HFF-Myc (cell line): ENCODE measurements at places on chromosomes 16 and 17.

- DNase-seq, result no peak
These were observed 451.1 kb downstream of the HS3ST3B1 start for GRCh38 chr17:14752011-14752410.

DNA sequence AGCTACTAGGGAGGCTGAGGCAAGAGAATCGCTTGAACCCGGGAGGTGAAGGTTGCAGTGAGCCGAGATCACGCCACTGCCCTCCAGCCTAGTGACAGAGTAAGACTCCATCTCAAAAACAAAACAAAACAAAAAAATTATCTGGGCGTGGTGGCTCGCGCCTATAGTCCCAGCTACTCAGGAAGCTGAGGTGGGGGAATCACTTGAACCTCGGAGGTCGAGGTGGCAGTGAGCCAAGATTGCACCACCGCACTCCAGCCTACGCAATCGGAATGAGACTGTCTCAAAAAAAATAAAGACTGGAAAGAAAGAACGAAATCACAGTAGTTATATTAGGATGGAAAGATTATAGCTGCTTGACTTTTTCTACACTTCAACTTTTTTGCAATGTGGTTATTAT is 18.9 kb downstream of the COG1 start:
- DNase-seq, result no peak

DNA sequence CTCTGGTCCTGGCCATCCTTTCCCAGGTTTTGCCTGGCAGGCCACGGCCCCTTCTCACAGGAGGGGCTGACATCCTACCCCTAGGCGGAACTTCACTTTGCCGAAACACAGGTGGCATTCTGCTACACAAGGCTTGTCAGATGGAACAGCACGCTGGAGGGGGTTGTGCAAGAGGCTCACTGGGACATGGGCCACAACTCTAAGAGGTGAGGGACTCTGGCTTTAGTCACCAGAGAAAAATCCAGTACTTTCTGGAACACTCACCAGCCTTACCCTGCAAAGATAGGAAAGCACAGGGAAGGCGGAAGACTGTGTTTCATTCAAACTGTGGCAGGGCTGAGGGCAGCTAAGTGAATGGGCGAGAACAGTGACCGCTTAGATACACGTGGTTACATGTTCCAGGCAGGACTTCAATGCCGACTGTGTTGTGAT is 18.3 kb downstream of the CDC42EP4 start:
- no peak for DNase-seq

- DNase-seq, result peak; percentile 56
These were observed 20.7 kb downstream of the ADAP2 start for GRCh38 chr17:30942308-30943079.

DNA sequence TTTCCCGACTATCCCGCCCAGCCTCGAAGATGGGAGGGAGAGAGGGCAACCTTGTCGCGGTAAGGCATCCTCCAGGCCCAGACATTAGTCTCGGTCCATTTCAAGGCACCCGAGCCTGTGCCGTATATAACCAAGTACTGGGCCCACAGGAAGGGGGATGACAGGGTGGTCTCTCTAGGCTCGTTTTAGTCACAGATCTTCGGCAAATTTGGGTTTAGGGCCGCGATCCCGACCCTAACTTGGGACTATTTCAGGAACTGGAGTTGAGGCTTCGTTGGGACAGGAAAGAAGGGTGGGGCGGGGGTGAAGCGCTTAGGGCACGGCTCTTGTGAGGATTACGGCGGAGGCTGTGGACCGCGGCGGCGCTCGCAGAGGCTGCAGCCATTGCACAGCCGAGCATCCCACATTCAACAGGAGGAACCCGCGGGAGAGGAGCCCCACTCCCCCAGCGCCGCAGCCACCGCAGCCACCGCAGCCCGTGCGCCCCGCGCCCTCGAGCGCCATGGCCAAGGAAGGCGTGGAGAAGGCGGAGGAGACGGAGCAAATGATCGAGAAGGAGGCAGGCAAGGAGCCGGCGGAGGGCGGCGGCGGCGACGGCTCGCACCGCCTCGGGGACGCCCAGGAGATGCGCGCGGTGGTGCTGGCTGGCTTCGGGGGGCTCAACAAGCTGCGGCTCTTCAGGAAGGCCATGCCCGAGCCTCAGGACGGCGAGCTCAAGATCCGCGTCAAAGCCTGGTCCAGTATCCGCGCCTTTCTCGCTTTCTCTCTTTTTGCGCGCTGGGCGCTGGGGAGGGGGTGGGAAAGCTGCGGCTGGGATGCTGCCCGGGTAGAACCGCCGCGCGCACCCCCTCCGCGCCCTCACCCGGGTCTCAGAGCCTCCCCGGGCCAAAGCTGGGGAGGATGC is at the start of gene VAT1L:
Gene VAT1L, plus strand, starts transcription at position 384 of the 904 bp plus-strand sequence. Its CDS starts 119 bp downstream, at position 503.
- no peak for DNase-seq

DNA sequence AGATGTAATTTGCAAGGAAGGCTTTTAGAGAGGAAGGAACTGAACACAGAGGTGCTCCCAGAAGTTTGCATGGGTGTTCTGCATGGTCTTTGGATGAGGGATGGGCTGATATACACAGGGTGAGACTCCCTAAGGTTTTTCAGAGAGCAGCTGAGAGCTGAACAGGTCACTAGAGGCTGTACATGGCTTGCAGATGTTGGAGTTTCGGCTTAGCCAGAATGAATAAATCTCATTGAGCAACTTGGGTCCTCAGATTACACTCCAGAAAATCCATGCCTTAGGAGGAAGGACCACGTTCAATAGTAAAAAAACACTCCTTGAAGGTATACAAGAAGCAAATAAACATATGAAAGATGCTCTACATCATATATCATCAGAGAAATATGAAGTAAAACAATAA is 7.5 kb upstream of the ITGB3 start:
- DNase-seq, result no peak

- no peak for DNase-seq
These were observed 686.8 kb upstream of the KIF2B start for GRCh38 chr17:53135969-53136368.

DNA sequence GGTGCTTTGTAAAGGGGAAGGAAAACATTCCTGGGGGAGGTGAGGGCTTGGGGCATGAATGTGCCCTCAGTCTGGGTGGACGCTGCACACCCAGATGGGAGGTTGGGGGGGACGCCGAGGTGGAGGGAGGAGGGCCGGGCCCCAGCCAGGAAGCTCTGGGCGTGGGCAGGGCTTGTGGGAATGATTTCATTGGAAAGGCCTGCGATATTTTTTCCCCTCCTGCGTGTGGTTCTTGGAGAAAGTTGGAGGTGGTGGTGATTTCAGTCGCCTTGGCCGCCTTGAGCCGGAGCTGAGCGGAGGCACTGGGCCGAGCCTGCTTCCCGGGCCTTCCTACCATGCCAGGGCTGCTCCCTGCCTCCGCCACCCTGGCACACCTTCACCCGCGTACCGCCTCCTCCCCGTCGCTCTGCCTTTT is 26.4 kb upstream of the CLEC18A start:
- DNase-seq, result no peak

DNA sequence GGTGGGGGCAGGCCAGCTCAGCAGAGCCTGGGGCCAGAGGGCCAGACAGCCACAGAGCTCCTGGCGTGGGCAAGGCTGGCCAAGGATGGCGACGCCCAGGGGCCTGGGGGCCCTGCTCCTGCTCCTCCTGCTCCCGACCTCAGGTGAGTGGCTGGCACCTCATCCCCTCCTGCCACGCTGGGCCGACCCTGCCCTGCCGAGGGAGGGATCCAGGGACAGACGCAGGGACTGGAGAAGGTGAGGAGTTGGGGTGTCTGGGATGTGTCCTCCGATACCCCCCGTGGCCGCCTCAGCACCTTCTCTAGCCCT is at the start of gene ADGRG3:
Gene ADGRG3, plus strand, starts transcription at position 44 of the 309 bp plus-strand sequence. Its CDS starts 42 bp downstream, at position 86.
- DNase-seq, result no peak

- no peak for DNase-seq
These were observed 681 bp downstream of the USP43 start for GRCh38 chr17:9645851-9646545.

DNA sequence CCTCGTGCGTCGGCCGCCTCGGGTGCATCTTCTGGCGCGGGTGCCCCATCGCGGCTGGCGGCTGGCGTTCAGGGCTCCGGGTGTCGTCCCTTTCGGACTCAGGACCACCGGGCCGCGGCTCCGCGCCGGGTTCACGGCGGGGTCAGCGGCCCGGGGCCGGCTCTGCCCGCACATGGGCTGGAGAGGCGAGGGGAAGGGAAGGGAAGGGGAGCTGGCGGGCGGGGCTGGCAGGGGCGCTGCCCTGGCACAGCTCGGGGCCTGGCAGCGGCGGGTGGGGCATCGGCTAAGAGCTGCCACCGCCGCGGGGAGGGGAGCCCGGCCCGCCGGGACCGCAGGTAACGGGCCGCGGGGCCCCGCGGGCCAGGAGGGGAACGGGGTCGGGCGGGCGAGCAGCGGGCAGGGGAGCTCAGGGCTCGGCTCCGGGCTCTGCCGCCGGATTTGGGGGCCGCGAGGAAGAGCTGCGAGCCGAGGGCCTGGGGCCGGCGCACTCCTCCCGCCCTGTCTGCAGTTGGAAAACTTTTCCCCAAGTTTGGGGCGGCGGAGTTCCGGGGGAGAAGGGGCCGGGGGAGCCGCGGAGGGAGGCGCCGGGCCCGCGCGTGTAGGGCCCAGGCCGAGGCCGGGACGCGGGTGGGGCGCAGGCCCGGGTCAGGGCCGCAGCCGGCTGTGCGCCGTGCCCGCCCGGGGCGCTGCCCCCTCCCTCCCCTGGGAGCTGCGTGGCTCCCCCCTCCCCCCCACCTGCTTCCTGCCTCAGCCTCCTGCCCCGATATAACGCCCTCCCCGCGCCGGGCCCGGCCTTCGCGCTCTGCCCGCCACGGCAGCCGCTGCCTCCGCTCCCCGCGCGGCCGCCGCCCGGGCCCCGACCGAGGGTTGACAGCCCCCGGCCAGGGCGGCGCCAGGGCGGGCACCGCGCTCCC is 646 bp downstream of the HIC1 start:
- no peak for DNase-seq

DNA sequence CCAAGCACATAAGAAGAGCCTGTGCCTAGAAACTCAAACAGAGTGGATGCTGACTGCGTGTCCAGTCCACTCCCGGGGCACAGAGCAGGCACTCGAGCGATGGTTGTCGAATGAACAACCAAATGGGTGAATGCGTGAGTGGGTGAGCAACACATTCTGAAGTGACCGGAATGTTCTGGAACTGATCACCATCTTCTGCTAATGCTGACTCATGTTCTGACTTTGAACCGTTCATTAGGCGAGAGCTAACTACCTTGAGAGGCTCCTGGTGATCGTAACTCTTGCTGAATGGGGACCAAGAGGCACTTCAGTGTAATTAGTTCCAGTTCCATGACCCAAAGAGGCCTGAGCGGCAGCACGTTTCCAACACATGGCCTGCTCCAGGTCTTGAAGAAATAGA is 37.9 kb downstream of the IRF8 start:
- DNase-seq, result peak; percentile 15

DNA sequence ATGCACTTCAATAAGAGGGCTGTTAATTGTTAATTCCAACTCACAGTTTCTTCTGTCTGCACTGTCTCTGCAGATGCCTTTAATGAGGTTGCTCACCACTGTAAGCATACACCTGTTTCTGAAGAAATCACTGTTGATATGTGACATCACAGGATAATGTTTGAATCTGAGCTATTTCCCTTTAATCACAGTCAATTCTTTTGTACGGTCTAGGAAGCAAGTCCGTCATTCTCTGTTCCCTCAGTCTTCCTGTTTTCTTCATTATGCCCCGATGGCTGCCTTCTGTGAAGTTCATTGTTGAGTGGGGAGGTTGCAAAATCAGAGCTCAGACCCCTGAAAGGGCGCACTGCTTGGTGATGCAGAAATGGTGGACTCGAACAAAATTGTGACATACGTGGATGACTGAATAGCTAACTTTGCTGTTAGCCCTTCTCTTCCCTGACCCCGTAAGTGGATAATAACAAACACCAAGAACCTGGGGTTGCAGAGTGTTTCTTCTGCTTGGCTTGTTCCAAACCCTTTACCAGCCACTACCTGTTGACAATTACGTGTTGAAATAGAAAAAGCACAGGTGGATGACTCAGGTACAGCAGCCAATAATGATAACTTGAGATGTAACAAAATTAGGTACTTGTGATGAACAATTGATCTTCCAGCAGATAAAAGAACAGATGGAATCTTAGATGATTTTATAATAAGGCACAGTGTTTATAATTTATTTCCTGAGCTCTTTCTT is 71.9 kb upstream of the AXIN2 start:
- no peak for DNase-seq

DNA sequence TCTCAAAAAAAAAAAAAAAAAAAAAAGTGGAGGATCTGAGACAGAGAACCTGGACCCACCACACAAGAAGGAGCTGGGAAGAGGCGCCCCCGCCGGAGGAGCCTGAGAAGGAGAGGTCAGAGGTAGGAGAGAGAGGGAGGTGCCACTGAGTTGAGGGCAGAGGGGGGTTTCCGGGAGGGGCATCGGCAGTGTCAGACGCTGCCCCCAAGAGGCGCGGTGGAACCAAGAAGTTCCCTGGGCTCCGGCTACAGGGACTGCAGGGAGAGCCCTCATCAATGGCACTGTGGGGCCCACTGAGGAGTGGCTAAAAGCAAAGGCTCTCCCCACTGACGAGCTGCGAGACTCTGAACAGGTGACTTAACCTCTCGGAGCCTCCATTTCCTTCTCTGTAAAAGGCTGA is 4.2 kb downstream of the CCDC42 start:
- no peak for DNase-seq

DNA sequence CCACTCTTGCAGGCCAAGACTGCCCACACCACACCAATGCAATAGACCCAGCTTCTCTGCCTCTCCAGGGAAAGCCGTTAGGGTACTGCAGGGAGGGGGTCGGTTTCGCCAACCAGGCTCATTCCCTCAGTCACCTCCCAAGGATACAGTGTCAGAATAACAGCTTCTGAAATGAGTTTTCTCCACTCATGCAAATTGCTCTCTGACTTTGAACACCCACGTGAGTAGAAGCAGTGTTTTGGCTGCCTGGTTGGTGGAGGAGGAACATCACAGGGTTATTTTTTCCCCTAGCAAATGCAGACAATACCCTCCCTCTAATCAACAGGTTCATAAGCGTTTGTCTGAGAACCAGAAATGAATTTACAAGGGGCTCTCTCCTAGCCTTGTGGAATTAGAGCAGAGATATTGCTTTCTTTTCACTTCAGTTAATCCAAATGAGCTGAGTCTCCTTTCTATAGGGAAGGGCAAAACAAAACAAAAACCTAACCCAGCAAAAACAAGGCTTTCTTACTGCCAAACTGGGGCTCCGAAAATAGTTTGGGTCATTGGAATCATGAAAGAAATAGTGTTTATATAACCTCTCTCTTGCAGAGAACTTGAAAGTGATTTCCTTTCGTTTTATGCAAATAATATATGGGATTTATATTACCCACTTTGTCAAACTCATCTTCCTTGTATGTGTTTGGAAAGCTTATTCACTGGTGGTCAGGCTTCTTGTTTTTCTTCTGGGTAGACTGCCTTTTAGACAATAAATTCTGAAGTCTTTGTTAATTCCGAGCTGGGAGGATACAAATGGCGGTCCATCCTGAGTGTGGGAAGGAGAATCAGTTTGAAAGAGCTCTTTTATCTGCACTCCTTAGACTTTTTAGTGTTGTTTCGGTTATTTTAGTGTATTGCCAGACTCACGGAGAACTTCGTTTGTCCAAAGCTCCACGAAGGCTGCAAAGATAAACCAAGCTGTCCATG is 229.9 kb downstream of the MSI2 start:
- no peak for DNase-seq

DNA sequence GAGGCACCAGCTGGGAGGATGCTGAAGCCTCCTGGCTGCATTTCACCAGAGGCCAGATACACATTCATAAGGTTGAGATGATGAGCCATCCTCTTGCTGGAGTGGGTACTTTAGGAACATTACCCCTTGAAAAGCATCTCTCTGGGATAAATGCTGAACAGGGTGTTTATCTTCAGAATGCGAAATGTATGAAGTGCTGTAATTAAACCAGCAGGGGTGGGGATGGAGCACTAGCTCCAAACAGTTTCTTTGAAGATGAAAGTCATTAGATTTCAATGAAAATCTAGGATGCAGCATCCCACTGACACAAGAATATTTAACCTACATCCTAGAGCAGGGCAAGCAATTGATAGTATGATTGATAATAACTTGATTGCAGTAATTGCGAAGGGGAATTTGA is 158.1 kb downstream of the CYLD start:
- DNase-seq, result no peak
